ENCODE measurements at places on chromosomes 4 and X.

GRCh38 chrX:19172741-19173140, 50.5 kb upstream of the ADGRG2 start:
- no peak for DNase-seq

- no peak for DNase-seq
Measured at GRCh38 chr4:83779103-83780052, 243.5 kb downstream of the GPAT3 start.

DNA sequence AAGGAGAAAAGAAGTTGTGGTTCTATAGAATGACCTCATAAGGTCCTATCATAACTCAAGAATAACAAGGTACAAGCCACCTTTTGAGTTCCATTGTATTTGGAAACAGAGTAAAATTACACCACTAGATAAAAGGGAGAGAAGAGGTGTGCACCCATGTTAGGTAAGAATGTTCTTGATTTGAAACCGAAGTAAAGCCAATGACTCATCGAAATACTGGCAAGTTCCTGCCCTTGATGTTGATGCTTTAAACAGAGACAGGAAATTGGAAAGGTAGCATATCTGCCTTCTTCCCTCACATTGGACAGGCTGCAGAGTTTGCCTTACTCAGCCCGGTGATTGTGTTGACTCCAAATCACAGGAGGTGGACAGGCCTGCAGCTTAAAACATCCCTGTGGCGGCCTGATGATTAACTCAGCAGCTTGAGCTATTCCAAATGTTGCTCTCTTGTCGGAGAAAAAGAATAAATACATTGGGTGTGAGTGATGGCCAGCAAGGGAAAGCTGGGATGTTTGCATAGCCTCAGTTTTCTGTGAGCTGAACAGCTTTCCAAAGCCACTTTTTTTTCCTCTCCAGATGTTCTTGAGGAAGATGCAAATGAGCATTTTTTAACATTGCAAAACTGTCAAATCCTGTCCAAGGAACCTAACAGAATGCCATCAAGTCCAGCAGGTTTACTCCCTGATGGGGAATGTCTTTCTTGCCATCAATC, 321.1 kb downstream of the NKX6-1 start:
- no peak for DNase-seq

DNA sequence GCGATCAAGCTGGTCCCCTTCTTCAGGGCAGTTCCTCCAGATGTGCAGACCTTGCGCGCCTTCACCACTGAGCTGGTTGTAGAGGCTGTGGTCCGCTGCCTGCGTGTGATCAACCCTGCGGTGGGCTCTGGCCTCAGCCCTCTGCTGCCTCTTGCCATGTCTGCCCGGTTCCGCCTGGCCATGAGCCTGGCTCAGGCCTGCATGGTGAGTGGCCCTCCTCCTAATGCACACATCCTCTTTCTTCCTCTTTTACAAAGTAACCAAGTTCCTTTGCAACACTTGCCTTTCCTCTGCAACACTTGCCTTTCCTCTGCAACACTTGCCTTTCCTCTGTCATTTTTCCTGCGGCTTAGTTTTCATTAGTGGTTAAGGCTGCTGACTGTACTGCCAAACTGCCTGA, 1.8 kb downstream of the CCDC22 start:
- DNase-seq = no peak

GRCh38 chr4:159549098-159549518, 446.2 kb downstream of the RAPGEF2 start:
- DNase-seq = no peak

GRCh38 chr4:13701937-13702446, 74.5 kb upstream of the BOD1L1 start:
- no peak for DNase-seq

DNA sequence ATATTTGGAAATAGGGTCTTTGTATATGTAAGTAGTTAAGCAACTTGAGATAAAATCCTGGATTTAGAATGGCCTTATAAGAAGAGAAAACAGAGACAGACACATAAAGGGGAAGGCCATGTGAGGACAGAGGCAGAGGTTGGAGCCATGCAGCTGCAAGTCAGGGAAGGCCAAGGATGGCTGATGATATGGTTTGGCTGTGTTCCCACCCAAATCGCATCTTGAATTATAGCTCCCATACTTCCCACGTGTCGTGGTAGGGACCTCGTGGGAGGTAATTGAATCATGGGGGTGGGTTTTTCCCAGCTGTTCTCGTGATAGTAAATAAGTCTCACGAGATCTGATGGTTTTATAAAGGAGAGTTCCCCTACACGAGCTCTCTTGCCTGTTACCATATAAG, 76.3 kb downstream of the STK32B start:
- DNase-seq = no peak

DNA sequence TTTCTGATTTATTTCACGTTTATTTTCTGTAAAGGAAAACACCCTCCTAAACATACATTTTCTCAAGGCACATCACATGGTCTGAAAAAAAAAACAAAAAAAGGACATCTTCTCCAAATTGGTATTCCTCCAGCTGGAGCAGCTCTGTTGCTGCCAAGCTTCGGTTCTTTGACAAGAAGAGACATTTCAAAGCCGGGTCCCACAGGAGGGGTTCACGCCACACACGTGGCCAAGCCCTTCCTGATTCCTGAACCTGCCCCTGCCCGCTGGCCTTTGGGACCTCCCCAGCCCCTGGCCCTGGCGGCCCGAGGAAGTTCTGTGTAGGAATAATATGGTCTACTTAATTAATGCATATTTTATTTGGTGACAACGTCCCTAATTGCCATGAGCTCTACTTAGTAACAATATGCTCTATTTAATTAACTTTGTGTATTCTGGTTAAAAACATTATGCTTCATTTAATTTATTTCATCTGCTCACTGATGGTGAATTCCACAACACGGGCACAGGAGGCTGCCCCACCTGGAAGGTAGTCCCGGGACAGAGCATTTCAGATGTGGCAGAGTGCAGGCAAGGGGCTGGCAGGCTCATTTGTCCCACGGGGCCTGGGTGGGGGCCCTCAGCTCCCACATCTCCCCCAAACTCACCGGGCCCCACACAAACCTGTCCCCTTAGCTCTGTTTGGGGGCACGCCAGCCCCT, 5.4 kb upstream of the RGS12 start:
- DNase-seq = no peak

DNA sequence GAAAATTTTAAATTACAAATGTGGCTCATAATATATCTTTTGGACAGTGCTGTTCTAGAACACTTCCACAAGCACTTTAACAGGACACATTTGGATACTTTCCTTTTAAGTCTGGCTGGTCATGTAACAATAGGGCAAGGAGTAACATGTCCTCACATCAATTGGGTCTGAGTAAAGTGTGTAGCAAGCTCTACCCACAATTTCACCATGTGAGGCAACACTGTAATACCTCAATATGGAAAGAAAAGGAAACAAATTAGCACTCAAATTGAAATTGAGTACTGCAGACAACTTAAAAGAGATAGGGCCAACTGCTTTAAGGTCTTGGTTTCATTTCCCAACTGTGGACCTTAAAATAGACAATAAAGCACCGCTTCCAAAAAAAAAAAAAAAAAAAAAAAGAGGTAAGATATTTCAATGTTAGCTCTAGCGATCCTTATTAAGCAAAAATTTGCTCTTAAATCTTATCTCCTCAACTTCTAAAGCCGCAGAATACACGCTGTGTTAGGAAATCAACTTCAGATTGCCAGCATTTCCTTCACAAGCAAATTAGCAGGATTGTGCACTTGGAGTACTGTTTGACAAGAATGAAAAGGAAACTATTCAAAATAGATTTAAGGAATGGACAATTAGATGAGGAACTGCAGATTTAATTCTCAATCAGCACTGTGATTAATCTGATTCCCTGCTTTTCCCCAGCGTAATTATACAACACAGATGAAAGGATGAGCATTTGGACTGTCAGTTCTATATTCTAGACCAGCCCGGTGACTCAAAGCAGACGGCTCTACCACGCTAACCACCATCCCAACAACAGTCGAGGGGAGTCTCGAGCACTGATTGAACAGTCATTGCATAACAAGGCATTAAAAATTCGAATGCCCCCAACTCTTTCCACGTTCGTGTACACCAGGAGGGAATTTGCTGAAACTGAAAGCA, 1.6 kb downstream of the CASK start:
- no peak for DNase-seq

DNA sequence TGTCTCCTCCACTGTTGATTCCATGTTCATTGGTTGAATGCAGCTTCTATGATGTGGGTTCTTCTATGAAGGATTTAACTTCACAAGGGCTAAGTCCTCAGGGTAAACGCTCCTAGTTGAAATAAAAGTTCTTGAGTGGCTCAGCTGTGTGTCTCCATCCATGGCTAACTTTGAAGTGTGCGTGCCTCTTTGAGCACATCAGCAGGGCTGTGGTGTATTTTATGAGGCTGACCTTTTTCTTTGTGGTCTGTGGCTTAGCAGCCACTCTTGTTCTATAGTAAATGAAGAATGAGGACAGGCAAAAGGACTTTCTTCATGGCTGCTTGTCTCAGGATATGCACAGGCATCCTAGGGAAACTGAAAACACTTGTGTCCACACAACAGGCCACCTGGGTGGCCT, 88.5 kb downstream of the KIT start:
- DNase-seq = no peak

GRCh38 chr4:5142726-5143125, 91.4 kb downstream of the STK32B start:
- no peak for DNase-seq

DNA sequence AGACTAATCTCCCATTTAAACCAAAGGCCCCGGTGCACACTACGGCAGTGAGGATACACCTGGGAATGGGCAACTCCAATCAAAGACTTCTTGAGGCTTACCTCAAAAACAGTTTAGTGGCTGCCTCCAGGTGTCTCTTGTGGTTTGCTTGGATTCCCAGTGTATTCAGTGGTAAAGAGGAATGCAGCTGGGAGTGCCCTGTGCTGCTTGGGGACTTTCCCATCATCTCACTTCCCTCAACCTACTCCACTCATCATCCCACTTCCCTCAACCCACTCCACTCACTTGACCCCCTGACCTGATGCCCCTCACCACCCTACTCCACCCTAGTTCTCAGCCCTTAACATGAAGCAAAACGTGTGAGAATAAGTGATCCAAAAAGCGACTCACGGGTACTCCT, 177.3 kb upstream of the ETNPPL start:
- no peak for DNase-seq

DNA sequence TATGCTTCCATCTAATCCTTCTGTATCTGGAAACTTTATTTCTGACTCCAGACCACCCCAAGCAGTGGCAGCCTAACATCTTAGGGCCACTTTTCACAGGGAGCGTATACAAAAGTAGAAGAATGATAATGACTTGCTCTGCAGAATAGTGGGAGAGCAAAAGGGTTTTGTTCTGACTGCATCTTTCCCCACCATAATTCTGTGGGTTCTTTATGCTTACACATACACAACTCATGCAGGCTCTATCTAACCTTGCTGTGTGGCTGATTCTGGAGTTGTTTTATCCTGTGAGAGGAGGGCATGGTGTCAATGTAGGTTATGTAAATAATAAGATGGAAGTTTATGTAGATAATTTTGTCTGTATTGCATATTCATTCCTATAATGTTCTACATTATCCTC, 42.4 kb upstream of the NDNF start:
- DNase-seq = no peak

DNA sequence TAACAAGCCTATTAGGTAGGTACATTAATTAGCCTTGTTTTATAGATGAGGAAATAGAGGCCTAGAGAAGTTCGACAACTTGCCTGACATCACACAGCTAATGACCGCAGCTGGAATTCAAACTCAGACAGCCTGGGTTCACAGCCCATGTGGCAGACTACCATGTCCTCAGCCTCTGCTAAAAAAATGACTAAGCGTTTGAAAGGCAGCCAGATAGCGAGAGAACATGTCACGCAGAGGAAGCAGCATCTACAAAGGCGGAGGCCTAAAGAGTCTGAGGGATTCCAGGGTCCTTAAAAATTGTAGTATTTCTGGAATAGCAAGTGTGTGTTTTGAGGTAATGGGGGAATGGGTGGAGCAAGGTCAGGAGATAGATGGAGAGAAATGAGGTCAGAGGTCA, 33.2 kb upstream of the BMP15 start:
- DNase-seq = no peak

DNA sequence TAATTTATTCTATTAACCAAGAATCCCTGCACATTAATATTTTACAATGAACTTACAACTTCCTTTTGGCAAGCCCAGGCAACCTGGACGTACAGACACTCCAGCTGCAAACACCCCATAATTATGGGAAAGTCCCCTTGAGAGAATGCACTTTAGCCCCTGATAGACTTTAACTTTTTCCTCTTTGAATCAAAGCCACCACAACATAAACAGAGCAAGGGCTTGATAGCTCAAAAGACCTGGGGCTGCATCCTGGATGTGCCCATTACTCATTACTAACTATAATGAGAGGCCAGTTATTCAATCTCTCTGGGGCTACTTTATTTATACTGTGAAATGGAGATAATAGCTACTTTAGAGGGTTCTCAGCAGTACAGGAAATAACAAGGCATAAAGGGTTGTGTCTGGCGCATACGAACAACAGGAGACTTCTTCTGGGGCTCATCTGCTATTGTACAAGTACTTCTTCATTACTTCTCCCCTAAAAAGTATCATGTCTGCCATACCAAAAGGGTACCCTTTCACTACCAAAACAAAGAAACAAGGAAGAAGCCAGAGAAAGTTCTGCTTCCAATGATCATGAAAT, 54.9 kb downstream of the CASK start:
- no peak for DNase-seq

GRCh38 chr4:172806841-172807240, 361.8 kb upstream of the GALNT7 start:
- no peak for DNase-seq

DNA sequence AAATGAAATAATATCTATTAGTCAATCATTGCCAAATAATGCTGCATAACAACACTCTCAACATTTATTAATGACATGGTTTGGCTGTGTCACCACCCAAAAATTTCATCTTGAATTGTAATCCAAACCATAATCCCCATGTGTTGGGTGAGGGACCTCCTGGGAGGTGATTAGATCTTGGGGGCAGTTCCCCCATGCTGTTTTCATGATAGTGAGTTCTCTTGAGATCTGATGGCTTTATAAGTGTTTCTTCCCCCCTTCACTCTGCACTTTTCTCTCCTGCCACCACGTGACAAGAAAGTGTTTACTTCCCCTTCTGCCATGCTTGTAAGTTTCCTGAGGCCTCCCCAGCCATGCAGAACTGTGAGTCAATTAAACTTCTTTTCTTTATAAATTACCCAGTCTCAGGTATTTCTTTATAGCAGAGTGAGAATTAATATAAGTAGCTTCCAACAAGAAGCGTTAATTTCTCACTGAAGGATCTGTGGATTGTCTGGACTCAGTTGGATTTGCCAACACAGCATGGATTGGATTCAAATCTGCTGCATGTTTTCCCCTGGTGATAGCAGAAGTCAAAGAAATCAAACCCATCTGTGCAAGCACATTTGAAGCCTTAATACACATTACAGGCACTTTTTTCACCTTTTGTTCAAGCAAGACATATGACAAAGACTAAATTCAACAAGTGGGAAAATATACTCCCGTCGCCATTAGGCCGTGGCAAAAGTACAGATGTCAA, 216.6 kb downstream of the PDGFC start:
- no peak for DNase-seq

DNA sequence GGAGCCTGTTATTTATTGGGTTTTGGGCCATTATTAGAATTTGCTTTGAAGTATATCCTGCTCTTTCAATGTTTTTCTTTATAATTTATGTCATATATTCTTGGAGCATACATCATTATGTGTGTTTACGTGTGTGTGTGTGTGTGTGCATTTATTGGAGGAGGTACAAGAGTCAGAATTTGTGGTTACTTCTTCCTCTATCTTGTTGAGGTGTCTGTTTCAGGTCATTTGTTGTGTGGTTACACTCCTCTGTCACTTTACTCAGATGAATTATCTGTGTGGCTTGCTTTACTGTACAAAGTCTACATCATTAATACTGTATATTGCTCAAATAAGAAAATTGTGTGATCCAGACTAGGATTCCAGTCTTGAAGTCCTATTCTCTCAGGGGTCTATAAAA, 1957.4 kb upstream of the TENM3 start:
- DNase-seq = no peak

Measured in stimulated activated CD8-positive, alpha-beta memory T cell treated with anti-CD3 and anti-CD28 coated beads, Interleukin-4, amount 100 ng/mL, for 1 hour (primary cell).